Pons (tissue), 1 donor: ENCODE measurements at places on chromosomes 5 and 9.

GRCh38 chr5:56511326-56511841 is 278.3 kb upstream of the ANKRD55 start:
- DNase-seq = no peak

- DNase-seq = no peak
These were observed 7.1 kb downstream of the CCNG1 start for GRCh38 chr5:163444526-163444925.

DNA sequence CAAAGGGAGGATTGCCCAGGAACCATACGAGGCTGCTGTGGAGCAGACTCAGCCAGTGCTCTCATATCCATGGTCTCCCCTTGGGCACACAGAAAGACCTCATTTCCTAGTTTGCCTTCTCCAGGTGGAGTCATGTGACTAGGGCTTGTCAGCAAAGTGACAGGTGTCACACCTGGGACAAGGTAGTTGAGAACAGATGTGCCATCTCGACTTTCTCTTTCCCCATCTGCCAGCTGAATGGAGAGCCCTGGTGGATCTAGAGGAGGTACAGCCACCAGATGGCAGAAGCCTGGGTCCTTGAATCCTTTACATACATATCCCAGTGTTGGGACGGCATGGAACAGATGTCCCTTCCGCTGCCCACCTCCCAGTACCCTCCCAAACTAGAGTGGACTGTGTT is 42.9 kb upstream of the ALDOB start:
- no peak for DNase-seq

DNA sequence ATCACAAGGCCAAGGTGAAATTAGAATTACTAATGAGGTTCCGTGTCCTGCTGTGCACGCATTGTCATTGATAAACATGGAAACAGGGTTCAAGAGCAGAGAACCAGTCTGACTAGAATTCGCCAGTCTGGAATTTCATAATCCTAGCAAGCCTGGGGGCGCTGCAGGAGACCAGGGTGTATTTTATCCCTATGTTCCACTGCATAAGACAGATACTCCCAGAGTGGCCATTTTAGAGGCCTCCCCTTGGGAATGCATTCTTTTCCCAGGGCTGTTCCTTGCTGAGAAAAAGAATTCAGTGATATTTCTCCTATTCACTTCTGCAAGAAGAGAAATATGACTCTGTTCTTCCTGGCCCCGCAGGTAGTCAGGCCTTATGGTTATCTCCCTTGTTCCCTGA is 1387.7 kb downstream of the MAT2B start:
- no peak for DNase-seq

- DNase-seq = peak; percentile 34
These were observed 66.5 kb downstream of the MSX2 start for GRCh38 chr5:174790906-174791305.

- no peak for DNase-seq
These were observed 613.2 kb downstream of the TLE1 start for GRCh38 chr9:81076131-81076530.

GRCh38 chr5:51651476-51651875 is 268.2 kb downstream of the ISL1 start:
- no peak for DNase-seq

- DNase-seq = no peak
These were observed 6.9 kb downstream of the SOHLH1 start for GRCh38 chr9:135692410-135692809.

DNA sequence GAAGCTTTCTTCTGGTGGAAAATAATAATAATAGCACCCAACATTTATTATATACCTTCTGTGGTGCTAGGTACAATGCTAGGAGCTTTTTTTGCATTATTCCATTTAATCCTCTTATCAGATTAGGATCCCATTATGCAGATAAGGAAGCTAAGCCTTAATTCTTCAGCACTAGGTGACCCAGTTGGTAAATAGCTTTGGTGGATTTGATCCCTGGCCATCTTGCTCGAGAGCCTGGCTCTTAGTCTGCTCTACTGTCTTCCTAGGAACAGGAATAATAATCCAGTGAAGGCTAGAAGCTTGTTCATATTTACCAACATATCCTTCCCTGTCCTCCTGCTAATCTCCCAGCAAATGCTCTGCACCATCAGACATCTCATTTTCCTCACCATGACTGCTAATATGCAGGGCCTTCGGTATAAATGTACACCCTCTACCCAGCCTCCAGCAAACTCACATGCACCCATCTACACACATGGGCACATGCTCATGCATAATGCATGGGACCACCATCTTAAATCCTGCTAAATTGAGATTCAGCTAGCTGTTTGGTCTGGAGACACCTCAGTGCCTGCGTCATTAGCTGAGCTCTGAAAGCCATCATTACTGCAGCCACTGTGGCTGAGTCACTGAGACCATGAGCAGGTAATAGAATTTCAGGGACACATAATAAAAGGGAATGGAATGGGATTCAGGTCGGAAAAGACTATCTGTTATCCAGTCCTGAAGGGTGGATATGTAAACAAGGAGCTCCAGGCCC is 87.5 kb downstream of the TRIM32 start:
- no peak for DNase-seq

DNA sequence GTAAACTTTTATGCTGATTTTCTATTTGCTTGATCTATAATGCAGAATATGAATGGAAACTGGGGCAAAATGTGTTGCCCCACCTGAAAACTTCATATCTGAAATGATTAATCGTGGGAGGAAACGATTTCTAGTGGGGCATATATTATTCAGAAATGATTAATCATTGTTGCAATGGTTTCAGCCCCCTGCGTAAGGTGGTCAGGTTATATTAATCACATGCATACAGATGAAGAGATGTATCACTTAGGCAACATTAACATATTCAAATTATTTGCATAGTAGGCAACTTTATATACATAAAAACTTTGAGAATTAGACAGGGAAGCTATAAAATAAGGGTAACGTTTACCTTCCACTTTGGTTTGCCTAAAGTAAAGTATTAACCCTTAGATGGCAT is 49.8 kb downstream of the LSM11 start:
- DNase-seq = no peak

DNA sequence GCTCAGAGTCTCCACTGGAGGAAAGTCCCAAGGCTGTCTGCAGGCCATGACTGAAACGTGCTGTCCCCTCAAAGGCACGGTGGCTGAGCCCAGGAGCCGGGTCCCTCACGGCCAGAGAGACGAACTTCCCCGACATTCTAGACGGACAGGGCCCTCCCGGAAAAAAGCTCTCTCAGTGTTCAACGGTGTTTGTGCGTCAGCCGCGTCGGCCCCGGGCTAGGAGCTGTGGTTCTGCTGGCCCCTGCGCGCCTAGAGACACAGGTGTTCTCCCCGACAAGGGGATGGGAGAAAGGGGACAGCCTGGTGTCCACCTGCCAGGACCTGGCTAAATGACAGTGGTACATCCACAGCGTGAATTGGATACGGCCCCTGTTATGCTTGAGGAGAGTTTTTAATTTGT is 5.8 kb upstream of the GPSM1 start:
- DNase-seq = no peak

DNA sequence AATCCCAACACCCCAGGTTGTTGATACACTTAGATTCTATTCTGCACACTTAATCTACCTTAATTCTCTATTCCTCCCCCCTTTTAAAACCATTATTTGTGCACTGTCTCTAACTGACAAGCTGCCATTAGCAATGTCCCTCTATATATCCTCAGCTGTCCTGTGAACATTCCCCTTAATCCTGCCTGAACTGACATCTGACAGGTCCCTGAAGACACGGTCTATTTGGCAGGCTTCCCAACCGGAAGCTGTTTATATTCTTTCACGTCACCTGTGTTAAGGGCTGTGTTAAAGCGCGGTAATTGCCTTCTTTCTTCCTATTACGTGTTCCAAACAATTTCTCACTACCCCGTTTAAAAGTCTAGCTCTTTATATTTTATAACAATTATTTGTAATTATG is 277.3 kb downstream of the CDH9 start:
- DNase-seq = no peak

- no peak for DNase-seq
These were observed 107.5 kb downstream of the ANXA1 start for GRCh38 chr9:73259086-73259696.

DNA sequence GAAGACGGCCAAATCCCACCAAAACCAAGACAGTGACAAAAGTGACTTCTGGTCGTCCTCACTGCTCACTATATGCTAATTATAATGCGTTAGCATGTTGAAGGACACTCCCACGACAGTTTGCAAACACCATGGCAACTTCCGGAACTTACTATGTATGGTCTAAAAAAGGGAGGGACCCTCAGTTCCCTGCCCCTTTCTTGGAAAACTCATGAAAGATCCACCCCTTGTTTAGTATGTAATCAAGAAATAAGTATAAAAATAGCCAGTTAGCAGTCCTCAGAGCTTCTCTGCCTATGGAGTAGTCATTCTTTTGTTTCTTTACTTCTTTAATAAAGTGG is 9.5 kb downstream of the FCN2 start:
- no peak for DNase-seq

DNA sequence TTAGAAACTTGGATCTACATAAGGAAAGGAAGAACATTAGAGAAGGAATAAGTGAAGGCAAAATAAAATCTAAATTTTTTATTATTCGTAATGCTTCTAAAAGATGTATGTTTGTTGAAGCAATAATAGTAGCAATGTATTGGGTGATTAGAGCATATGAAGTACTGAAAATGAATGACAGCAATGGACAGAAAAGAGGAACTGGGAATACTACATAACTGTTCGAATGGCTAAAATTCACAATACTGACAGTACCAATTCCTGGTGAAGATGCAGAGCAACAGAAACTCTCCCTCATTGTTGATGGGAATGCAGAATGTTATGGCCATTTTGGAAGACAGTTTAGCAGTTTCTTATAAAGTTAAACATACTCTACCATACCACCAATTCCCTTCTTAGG is 177.3 kb upstream of the SPEF2 start:
- DNase-seq = no peak

- DNase-seq = no peak
These were observed 4.6 kb downstream of the RUFY1 start for GRCh38 chr5:179554981-179555380.

- DNase-seq = no peak
These were observed 5.3 kb upstream of the DNAJA1 start for GRCh38 chr9:33019797-33020196.

- no peak for DNase-seq
These were observed 90.7 kb upstream of the ELL2 start for GRCh38 chr5:96052374-96052773.

GRCh38 chr9:98504298-98505282 is 204.1 kb downstream of the GABBR2 start:
- no peak for DNase-seq

DNA sequence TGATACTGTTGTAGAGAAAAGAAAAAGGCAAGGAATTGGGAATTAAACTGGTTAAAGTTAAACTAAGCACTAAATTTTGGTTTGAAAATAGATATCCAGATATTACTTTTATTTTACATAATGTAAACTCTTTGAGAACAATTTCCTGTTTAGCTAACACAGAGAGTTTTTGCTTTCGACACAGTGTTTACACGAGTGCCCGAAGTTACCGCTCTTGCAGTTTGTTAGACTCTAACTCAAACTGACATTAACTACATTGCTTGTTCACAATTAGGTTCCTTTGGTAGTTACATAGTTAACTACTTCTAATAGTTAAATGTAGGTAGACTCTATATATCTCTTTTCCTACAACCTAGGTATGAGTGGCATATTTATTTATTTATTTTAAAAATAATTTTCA is 117.1 kb upstream of the CHD1 start:
- DNase-seq = no peak

DNA sequence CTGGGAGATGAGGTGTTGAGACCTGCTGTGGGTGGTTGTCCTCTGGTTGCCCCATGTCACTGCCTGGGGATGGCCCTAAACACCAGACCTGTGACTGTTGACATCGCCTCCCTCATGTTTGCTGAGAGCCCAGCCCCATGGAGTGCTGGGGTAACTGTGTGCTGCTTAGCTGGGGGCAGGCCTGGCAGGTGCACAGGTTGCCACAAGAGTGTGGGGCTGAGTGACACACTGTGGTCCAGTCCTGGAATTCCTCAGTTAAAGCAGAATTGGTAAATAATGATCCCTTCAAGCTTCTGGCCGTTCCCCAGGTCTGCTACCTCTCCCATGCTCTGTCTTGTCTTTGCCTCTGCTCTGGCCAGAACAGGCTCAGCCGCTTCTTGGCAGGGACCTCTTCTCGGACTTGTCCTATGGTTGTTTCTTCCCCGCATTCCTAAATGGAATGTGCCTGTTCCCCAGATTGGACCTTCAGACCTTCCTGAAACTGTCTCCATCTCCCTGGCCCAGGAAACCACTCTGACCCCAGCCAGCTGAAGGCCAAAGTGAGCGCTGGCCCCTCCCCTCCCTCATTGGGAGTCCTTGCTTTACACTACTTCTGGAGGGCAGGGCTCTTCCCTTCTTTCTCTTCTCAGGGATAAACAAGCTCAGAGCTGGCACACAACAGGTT is 61.2 kb upstream of the PITX1 start:
- no peak for DNase-seq

- DNase-seq = no peak
These were observed 49.9 kb upstream of the JMY start for GRCh38 chr5:79186021-79186420.

GRCh38 chr5:20276061-20276958 is 288.3 kb upstream of the CDH18 start:
- peak; percentile 20 for DNase-seq

DNA sequence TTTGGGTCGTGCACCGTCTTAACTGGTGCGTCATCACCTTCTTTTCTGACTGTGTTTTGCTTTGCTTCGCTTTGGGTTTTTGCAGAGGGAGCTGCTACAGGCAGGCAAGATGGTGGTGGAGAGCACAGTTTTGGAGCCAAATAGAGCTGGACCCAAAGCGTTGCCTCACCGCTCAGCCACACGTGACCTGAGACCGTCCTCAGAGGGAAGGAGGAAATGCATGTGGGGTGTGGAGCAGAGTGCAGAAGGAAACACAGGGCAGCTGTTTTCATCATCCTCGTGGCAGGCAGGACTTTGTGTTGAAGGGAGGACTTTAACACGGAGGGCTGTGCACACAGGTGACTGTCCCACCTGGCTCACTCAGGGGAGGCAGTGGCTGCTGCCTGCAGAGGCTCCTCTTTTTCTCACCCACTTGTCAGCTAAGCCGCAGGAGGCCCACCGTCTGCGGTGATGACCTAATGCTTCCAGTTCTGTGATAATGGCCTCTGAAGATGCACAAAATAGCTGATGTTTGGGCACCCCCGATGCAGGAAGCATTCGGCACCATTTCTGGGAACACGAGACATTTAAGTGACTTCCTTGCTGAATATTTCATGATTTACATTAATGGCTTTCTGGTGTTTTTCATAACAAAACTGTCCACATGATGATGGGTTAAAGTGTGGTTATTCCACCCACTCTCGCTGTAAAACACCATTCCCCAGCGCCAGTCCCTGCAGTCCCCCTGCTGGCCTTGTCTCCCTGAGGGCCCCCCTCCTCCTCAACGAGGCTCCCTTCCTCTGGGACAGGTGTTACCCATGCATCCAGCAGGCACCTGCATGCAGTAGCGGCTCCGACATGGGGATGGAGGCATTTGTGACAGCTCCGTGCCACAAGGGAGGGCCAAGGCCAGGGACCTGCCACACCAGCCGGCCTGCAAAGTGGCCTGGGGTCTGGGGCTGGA is 12.4 kb upstream of the UBAC1 start:
- DNase-seq = no peak

- no peak for DNase-seq
These were observed 391.0 kb upstream of the IRX2 start for GRCh38 chr5:3142261-3143027.
